NCI-H1436 (cell line): ENCODE measurements at places on chromosomes 3 and 15.

- DNase-seq = no peak
Observed at GRCh38 chr15:25789616-25789999, 73.5 kb downstream of the ATP10A start.

DNA sequence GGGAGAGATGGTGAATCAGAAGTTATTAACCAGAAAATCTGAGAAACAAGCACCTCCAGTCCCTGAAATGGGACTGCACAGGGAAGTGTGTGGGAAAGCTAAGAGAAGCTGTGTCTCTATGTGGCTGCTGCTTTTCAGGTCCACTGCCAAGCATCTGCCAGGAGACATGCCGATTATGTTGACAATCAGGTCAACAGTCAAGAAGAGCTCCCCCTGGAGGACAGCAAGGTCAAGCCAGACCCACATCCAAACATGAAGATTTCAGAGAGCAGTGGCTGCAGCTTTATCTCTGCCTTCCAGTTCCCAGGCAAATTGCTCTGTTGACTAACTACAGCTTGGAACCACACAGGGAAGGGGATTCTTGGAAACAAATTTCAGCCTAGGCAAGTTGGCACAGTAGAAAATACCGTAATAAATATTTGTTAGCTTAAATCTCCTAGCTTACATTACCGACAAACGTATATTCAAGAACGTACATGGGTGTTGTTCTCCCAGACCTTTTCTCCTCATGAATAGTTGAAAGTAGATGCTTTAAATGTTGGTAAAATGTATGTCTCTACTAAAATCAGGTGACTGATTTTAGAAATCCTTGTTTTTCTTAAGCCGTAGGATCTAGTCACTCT, 394.5 kb upstream of the RARB start:
- DNase-seq = peak; percentile 58

GRCh38 chr3:197218210-197218609, 80.2 kb downstream of the DLG1 start:
- DNase-seq = no peak

GRCh38 chr3:23372285-23372684, 169.2 kb downstream of the UBE2E2 start:
- DNase-seq = no peak

GRCh38 chr3:160448845-160449635, 546 bp downstream of the TRIM59 start:
- DNase-seq = no peak

DNA sequence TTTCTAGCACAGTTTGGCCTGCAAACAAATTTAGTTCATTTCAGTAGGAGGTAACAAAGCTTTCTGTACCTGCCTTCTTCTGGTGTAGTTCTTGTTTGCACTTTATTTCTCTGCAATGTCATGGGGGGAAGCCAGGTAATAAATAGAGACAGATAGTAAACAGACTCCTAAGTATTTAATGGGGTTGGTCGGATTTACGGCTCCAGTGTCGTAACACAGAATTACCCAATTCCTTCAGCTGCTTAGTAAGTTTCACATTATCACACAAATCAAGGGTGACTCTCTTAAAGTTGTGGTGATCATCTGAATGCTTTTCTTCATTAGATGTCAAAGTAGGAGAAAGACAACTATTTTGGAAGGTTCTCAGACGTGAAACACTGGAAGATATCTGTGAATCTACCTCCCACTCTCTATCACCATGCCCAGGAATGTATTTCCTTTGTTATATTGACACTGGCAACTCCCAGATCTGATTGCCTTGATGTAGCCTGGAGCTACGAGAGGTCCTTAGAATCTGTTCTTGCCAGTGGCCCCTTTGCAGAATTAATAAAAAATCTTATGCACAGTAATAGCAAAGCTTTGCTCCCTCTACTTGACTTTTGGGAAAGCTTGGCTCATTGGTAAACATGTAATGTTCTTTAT, 25.0 kb upstream of the TMC3 start:
- no peak for DNase-seq

DNA sequence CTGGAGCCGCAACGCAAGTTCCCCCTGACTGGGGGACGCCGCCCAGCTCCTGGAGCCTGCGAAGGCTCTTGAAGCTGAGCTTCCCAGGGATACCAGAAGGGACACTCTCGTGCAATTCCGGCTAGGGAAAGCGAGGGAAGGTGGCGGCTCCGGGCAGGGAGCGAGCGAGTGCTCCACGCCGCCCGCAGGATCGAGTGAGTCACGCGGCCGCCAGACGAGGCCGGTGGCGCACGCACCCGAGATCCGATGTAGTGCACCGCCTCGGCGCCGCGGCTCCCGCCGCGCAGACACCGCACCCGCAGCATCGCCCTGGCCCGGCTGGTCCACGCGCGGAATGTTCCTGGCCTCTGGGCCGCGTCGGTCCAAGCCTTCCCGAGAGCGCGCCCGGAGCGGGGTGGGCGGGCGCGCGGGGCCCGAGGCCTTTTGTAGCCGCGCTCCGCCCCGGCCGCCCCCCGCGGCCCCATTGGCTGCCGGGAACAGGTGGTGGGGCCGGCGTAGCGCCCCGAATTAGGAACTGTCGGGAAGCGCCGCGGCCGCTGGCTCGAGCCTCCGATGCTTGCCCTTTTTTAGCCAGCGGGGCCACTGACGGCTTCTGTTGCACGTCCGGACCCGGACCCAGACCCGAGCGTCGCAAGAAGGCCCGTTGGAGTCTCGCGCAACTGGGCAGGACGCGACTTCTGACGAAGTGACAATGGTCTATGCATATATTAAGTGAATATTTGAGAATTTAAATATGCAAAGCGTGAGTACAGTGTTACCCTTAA, at the start of gene GATM:
Gene GATM, minus strand, starts transcription at position 396 of the 764 bp plus-strand sequence. Its CDS starts 91 bp downstream, at position 305.
- DNase-seq = peak; percentile 9

DNA sequence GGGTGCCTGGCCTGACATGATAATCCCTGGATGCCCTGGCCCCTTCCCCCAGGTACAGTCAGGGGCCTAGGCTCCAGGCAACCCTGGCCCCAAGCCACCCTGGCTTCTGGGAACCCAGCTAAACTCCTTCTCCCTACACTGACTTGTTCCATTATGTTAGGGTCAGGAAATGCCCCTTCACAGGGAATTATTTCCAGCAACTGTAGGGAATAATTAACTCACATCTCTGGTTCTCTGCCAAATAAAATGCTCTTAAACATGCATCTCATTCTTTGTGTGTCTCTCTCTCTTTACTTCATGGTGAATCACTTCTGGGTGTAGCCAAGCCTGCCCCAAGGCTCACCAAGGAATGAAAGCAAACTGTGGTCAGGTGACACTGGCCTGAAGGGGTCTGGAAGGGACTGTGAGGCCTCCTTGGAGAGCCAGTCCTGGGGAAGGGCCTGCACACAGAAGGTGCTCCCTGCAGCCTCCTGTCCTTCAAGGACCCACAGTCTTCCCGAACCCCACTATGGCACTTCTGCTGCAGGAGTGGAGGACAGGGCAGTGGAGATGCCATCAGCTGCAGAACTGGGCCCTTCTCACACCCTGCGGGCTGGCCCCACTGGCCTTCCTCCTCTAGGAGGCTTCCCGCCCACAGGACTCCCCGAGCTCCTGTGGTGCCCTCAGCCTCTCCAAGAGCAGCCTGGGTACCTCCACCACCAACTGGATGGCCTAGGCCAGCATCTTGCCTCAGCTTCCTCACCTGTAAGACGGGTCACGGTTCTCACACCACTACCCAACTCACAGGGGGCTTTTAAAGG, 17.6 kb downstream of the TKT start:
- DNase-seq = no peak

GRCh38 chr15:42131826-42132806, 24.3 kb downstream of the PLA2G4F start:
- peak; percentile 85 for DNase-seq

DNA sequence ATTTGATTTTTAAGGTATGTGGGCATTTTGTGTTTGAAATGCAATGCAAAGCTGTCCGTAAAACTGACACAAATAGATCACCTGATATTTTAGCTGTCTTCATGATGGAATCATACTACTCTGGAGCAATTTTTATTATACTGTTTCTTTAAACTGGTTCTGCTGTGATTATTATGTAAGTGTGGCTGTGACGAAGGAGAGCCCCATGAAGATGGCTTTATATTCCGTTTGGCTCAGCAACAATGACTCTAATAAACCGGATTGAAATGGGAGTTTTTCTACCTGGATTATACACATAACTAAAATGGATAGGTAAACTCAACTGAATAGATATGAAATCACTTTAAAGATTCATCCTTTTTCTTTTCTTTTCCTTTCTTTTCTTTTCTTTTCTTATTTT, 9.4 kb downstream of the TLNRD1 start:
- DNase-seq = no peak

- no peak for DNase-seq
Observed at GRCh38 chr3:81433675-81434074, 327.8 kb downstream of the GBE1 start.

DNA sequence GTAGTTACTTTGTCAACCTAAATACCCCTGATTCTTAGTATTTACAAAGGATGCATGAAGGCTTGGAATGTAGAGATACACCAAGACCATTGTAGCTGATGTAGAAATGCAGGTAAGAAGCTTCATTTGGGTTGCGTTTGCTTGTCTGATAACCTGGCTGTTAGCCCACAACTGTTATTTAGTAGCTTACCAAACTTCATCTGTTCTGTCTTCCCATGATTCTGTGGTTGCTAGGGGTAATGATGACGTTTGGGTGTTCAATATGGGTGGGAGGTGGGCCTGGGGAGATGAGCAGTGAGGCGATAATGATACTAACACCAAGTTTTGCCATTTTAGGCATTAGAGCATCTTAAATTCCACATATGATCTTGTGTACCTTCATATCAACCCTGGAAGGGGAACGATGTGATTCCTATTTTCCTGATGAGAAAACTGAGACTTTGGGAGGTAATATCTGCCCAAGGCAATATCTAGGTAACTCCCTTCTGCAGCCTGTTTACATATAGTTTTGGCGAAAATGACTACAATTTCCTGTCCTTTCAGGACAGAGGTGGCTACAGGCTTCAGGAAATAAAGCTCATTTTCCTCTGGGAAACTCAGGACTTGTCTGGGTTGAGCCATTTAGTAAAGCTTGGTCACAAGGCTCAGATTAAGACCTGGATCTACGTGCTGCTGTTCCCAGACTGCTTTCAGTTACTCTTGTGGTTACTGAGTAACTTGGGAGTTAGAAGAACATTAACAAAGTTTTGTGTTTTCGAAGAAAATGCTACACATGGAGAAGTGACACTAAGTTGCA, 26.8 kb downstream of the FNDC3B start:
- no peak for DNase-seq

GRCh38 chr15:31263751-31264558, 62.7 kb upstream of the KLF13 start:
- peak; percentile 75 for DNase-seq

GRCh38 chr15:73319460-73320245, 49.1 kb downstream of the HCN4 start:
- DNase-seq = no peak

DNA sequence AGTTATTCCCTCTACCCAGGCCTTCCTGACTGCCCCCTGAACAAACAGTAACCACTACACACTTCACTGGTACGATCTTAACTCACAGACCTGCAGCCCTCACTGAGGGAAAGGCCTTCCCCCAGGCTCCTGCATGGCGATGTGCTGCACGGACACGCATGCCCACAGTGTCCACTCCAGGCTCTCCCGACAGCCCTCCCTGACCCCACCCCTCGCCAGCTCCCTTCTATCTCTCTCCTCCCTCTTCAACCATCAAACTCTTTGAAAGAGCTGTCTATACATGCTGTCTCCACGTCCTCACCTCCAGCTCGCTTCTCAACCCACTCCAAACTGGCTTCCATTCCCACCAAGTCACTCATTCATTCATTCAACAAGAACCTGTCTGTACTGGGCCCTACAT, 3.9 kb downstream of the SCN5A start:
- DNase-seq = no peak

DNA sequence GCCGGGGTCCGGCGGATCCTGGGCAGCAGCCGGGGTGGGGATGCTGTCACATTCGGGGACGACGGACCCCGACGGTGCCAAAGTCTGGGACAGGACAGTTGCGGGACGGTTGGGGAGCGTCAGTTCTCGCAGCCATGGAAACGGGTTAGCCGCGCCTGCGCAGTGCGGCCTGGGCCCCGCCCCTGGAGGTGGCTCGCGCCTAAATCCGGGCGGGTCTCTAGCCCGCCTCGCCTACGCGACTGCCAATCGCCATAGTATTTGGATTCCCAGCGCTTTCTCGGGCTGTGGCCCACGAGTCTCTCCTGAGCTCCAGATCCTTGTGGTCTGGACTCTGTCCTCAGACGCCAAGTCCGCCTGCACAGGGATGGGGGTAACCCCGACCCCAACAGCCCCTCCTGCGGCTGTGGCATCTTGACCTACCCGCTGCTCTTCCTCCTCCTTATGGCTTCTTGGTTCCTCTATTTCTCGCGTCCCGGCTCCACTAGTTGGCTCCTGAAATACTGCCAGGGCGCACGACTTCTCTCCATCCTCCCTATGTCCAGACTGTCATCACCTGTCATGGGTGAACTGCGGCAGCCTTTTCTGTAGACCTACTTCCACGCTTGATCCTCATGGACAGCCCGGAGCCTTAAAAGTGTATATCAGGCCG, at the start of gene ZMYND10:
Gene ZMYND10, minus strand, starts transcription at position 147 of the 649 bp plus-strand sequence. CDS start 153 bp downstream, outside the sequence.
- DNase-seq = peak; percentile 19

GRCh38 chr3:100761211-100761942, 52.1 kb downstream of the TFG start:
- peak; percentile 4 for DNase-seq

- no peak for DNase-seq
Observed at GRCh38 chr3:123791417-123791816, 92.7 kb downstream of the MYLK start.

- DNase-seq = no peak
Observed at GRCh38 chr3:70108072-70108471, 108.5 kb downstream of the SAMMSON start.

- DNase-seq = no peak
Observed at GRCh38 chr15:94535298-94536048, 304.1 kb downstream of the MCTP2 start.

DNA sequence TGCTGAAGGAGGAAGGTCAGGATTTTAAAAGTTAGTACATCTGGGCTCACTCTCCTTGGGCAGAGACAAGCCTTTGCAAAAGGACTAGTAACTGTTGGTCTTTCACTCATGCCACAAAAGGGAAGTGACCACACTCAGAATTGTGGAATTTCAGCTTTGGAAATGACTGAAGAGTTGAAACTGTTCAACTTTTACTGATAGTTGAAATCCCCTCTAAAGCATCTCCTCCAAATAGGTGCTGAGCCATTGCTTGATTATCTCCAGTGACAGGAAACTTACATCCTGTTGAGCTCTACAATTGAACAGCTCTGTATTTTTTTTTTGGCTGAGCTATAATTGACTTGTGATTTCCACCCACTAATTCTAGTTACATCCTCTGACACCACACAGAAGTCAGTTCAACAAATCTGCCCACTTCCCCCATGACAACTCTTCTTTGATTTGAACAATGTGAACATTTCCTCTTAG, 254.8 kb upstream of the TPRG1 start:
- no peak for DNase-seq

DNA sequence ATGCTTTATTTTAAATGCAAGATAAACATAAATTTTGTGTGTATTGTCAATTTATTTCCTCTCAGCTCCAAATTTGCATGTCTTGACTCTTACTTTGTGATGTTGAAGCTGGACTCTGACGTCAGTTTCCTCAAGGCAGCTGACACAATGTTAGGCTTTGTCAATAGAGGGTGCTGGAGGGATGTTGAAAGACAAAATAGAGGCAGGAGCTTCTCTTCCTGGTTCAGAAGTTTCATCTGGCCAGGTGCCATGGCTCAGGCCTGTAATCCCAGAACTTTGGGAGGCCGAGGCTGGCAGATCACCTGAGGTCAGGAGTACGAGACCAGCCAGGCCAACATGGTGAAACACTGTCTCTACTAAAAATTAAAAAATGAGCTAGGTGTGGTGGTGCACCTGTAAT, 408.6 kb downstream of the GBE1 start:
- DNase-seq = no peak

GRCh38 chr3:169575381-169575780, 88.1 kb downstream of the MECOM start:
- DNase-seq = no peak
